ENCODE measurements at places on chromosomes 2 and 18. TPM values are rescaled to one million over a fixed set of nuclear protein-coding genes. Genes with fewer than 3 reads are reported as not detected.

CENPA gene
- 17.2 TPM for polyA plus RNA-seq

C2orf78 gene
- polyA plus RNA-seq: not detected

CNDP1 gene
- polyA plus RNA-seq: 1.2 TPM

ALLC gene
- polyA plus RNA-seq: not detected

APCDD1 gene
- 113 TPM for polyA plus RNA-seq

COQ10B gene
- 15.9 TPM for polyA plus RNA-seq

MYO1B gene
- polyA plus RNA-seq: 92.5 TPM

KATNAL2 gene
- polyA plus RNA-seq: 9.4 TPM

SFTPB gene
- 0.07 TPM for polyA plus RNA-seq

ELOA2 gene
- not detected for polyA plus RNA-seq

GPBAR1 gene
- polyA plus RNA-seq: 2.0 TPM

BMP10 gene
- not detected for polyA plus RNA-seq

CFC1B gene
- polyA plus RNA-seq: not detected

IKZF2 gene
- 7.9 TPM for polyA plus RNA-seq

TCF7L1 gene
- 49.9 TPM for polyA plus RNA-seq

EIF2AK3 gene
- 28.5 TPM for polyA plus RNA-seq
